ENCODE measurements at places on chromosomes 1 and 21.

- H3K27me3 ChIP-seq = no peaks in the 10 kb centered on the region
- H3K36me3 ChIP-seq = no peaks in the 10 kb centered on the region
- H3K4me1 ChIP-seq = no peaks in the 10 kb centered on the region
- H3K4me3 ChIP-seq = no peak overlapping the region
Measured at GRCh38 chr1:91091812-91092211, 70.0 kb upstream of the ZNF644 start.

DNA sequence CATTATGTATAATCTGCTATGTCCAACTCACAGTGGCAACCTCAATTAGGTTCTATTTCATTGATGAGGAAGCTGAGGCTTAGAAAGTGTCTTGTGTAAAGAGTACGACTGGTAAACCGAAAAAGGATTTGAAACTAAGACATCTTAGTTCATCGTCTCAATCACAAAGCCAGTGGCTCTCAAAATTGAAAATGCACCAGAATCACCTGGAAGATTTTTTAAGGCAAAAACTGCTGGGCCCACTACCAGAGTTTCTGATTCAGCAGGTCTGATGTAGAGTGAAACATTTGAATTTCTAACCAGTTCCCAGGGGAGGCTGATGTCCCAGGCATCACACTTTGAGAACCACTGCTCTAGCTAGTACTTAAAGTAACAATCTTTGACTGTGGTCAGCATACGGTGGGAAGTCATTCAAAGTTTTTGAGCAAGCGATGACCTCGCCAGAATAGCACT lies 5.2 kb upstream of the LRRC53 start:
- no peaks in the 10 kb centered on the region for H3K27me3 ChIP-seq
- no peak overlapping the region for H3K27ac ChIP-seq
- no peaks in the 10 kb centered on the region for H3K36me3 ChIP-seq
- no peak overlapping the region for H3K4me3 ChIP-seq
- no peak for DNase-seq

DNA sequence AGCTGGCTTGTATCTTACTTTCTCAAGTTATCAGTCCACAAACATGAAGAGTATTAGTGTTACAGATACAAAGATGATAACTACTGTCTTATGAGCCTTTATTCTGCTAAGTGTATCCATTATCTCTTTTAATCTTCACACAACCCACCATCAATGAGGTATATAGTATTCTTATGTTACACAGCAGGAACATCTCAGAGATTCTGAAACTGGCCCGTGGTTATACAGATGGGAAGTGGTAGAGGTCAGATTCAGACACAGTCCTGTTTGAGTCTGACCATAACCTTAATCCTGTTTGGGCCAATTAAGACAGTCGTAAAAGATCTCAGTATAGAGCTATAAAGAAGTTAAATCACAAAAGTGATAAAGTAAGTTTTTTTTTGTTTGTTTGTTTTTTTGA lies 5.1 kb upstream of the TMEM269 start:
- peaks cover 7% of the 10 kb centered on the region for H3K36me3 ChIP-seq
- no peak for DNase-seq
- no peak overlapping the region for H3K27ac ChIP-seq
- H3K4me1 ChIP-seq = peaks cover under 1% of the 10 kb centered on the region
- no peaks in the 10 kb centered on the region for H3K27me3 ChIP-seq

DNA sequence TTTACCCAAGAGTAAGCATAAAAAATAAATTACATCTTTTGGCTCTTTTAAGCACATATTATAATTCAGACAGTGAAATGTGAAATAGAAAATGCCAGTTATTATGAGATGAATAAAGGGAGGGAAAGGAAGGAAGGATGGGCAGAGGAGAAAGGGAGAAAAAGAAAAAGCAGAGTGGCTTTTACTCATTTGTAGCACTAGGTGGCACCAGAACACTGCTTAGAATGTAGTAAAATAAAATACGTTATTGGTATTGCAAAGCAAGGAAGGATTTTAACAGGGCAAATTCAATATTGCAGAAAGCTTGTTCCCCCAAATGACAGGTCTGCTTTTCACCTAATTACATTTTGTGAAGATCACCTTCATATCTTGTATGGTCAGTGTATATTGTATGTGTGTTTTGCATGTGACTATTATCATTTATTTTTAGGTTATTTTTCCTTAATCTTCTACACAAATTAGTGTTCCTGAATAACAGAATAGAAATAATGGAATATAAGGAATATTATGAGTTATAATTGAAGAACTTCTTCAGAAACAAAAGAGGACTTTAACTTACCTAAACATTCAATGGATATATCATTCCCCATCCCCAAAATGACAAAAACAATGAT lies 9.1 kb upstream of the PCNX2 start:
- H3K27me3 ChIP-seq = no peaks in the 10 kb centered on the region
- no peak overlapping the region for H3K27ac ChIP-seq
- H3K4me1 ChIP-seq = no peaks in the 10 kb centered on the region
- no peak for DNase-seq
- no peaks in the 10 kb centered on the region for H3K36me3 ChIP-seq
- no peak overlapping the region for H3K4me3 ChIP-seq

DNA sequence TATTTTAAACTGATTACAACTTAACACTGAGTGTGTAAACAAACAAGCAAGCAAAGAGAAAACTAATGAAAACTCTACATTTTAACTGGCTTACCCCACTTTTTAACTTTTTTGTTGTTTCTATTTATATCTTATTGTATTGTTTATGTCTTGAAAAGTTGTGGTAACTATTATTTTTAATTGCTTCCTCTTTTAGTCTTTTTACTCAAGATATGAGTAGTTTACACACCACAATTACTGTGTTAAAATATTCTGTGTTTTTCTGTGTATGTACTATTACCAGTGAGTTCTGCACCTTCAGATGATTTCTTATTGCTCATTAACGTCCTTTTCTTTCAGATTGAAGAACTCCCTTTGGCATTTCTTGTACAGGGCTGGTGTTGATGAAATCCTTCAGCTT lies 4.7 kb upstream of the HHAT start:
- no peaks in the 10 kb centered on the region for H3K27me3 ChIP-seq
- H3K4me3 ChIP-seq = no peak overlapping the region
- H3K4me1 ChIP-seq = peaks cover 9% of the 10 kb centered on the region
- no peaks in the 10 kb centered on the region for H3K36me3 ChIP-seq

- H3K4me3 ChIP-seq = no peak overlapping the region
- no peak overlapping the region for H3K27ac ChIP-seq
Measured at GRCh38 chr1:196774175-196774574, 465 bp upstream of the CFHR3 start.

GRCh38 chr1:31911994-31912780 lies 26.0 kb downstream of the PTP4A2 start:
- DNase-seq = no peak
- H3K4me3 ChIP-seq = no peak overlapping the region
- H3K27me3 ChIP-seq = no peaks in the 10 kb centered on the region
- no peak overlapping the region for H3K27ac ChIP-seq
- peaks cover 6% of the 10 kb centered on the region for H3K36me3 ChIP-seq

DNA sequence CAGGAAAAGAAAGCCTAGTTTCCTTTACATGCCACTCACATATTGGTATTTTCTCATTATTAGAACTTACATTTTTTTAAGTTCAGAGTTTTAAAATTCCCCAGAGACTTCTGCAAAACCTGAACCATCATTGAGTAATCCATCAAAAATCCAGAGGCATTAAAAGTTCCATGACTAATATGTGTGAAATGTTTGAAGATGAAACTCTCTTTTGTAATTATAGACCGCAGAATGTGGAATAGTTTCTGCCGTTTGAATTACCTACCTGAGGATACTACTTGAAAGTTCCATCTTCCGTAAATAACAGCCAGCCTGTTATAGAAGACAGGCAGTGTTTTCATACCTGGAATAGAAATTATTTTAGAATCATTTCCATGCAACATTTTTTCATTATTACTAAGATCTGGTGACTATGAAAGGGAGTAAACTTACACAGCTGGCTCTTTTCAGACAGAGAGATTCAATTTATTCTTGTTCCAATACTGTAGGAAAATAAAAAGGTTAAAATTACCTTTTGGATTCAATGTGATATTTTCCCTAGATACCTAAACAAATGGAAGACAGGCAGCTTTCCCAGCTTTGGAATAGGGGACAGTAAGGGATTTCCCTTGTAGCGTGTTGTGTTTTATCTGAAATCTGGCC lies 131.4 kb downstream of the ST6GALNAC5 start:
- no peak overlapping the region for H3K4me3 ChIP-seq
- H3K36me3 ChIP-seq = no peaks in the 10 kb centered on the region
- H3K4me1 ChIP-seq = no peaks in the 10 kb centered on the region
- no peak for DNase-seq
- no peak overlapping the region for H3K27ac ChIP-seq

DNA sequence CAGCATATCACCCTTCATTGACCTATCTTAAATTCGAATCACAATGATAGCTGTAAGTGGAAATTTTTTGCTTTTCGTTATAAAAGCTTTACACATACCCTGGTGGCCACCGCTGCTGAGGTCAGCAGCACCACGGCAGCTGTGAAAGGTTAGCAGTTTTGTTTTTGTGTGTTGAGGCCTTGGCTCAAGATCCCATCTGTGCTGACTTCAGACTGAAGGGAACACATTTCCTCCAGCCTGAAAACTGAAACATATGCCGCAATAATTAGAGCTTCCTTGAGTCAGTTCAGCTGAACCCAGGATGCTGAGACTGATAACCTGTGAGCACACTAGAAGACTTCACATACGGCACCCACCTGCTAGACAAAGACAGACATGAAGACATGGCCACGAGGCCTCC lies 103.0 kb downstream of the SMYD3 start:
- no peaks in the 10 kb centered on the region for H3K36me3 ChIP-seq
- DNase-seq = no peak
- no peak overlapping the region for H3K4me3 ChIP-seq

DNA sequence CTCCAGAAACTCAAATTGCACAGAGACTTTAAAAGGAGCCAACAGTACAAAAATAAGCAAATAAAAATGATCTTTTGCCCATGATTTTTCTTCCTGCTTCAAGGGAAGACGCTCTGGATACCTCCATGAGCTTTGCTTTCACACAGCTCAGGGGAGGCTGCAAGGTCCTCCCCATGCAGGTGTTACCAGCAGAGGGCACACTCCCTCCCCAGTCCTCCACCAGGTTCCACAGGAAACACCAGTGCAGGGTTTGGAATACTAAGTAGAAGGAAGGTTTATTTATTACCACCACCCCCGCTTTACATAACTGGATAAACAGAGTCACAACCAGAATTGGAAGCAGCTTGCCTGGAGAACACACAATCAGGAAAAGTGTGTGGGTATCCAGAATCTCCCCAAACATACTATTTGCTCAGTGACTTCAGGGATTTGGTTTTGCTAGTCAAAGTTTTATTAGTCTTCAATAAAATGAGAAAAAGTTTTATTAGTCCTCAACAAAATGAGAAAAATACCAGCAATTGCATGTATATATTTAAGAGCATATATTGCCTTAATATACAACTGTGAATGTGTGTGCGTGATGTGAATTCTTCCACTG lies 37.3 kb downstream of the HSD3B1 start:
- no peaks in the 10 kb centered on the region for H3K27me3 ChIP-seq
- H3K4me3 ChIP-seq = no peak overlapping the region
- H3K36me3 ChIP-seq = no peaks in the 10 kb centered on the region
- H3K27ac ChIP-seq = no peak overlapping the region
- DNase-seq = peak; percentile 26

GRCh38 chr1:32232558-32233304 lies 10.5 kb downstream of the EIF3I start:
- H3K4me3 ChIP-seq = no peak overlapping the region
- peaks cover 10% of the 10 kb centered on the region for H3K4me1 ChIP-seq
- peaks cover 13% of the 10 kb centered on the region for H3K36me3 ChIP-seq

DNA sequence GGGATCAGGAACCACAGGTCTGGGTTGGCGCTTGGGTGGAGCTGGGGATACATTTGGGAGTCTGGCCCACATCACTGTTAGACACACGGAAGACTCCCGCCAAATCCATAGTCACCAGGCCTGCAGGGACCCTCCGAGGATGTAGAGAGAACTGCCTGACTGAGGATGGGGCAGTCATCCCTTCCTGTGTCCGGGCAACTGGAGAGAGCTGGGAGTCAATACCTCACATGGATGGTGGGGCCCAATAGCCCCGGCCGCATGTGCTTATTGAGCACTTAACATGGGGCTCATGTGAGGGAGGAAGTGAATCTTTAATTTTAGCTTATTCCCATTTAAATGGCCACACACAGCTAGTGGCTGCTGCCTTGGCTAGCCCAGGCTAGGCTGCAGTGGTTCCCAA lies 124.5 kb downstream of the TLR5 start:
- H3K4me3 ChIP-seq = no peak overlapping the region
- H3K27me3 ChIP-seq = no peaks in the 10 kb centered on the region
- DNase-seq = no peak
- no peaks in the 10 kb centered on the region for H3K36me3 ChIP-seq
- H3K27ac ChIP-seq = no peak overlapping the region

GRCh38 chr1:184019069-184019468 lies 18.5 kb downstream of the COLGALT2 start:
- peaks cover 19% of the 10 kb centered on the region for H3K4me1 ChIP-seq
- no peaks in the 10 kb centered on the region for H3K27me3 ChIP-seq
- no peak overlapping the region for H3K27ac ChIP-seq
- DNase-seq = no peak
- no peak overlapping the region for H3K4me3 ChIP-seq
- H3K36me3 ChIP-seq = no peaks in the 10 kb centered on the region

DNA sequence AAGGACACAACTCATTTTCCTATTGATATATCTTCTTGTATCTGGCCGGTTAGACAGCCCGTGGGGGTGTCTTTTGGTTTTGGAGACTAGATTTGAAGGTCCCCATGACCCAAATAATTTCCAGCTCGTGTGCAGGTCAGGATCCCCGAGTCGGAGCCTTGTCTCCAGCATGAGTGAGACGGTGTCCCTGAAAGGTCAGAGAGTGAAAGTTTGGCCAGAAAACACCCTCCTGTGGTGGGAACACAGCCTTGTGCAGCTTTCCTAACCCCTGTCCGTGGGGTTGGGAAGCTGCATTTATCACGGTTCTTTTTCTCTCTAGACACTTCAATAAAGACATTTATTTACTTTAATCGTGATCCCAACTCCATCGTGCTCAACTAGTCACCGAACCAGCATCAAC lies 17.6 kb downstream of the COQ8A start:
- no peak overlapping the region for H3K27ac ChIP-seq
- H3K4me3 ChIP-seq = no peak overlapping the region
- DNase-seq = no peak
- H3K36me3 ChIP-seq = no peaks in the 10 kb centered on the region
- peaks cover 59% of the 10 kb centered on the region for H3K4me1 ChIP-seq

GRCh38 chr1:48932366-48932765 lies 155.7 kb upstream of the BEND5 start:
- no peak for DNase-seq
- no peak overlapping the region for H3K27ac ChIP-seq
- H3K4me1 ChIP-seq = no peaks in the 10 kb centered on the region

DNA sequence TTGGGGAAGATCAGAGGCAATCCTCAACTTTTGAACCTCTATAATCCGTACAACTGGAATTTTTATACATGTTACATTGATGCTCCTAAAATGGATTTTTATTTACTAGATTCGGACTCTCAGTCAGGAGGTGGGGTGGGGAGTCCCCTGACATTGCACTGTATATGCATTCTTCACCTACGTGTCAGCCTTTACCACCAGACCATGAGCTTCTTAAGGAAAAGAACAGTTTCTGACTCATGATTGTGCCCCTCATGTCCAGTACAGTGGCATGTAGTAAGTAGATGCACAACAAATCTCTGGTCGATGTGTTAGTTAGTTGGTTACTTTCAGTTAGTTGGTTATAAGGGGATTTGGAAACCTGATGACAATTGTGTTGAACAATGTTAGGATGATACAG lies 15.4 kb downstream of the LPAR3 start:
- no peaks in the 10 kb centered on the region for H3K36me3 ChIP-seq
- H3K4me1 ChIP-seq = no peaks in the 10 kb centered on the region
- no peak overlapping the region for H3K27ac ChIP-seq
- no peaks in the 10 kb centered on the region for H3K27me3 ChIP-seq

- no peaks in the 10 kb centered on the region for H3K27me3 ChIP-seq
- no peaks in the 10 kb centered on the region for H3K4me1 ChIP-seq
- DNase-seq = no peak
- no peak overlapping the region for H3K4me3 ChIP-seq
- H3K36me3 ChIP-seq = no peaks in the 10 kb centered on the region
Measured at GRCh38 chr1:1623631-1624442, 8.1 kb upstream of the MMP23B start.

All from body of pancreas (tissue), 4 donors.